ENCODE measurements at places on chromosomes 4 and X.

- no peak for DNase-seq
Measured at GRCh38 chr4:95156452-95156765, 392.4 kb downstream of the UNC5C start.

DNA sequence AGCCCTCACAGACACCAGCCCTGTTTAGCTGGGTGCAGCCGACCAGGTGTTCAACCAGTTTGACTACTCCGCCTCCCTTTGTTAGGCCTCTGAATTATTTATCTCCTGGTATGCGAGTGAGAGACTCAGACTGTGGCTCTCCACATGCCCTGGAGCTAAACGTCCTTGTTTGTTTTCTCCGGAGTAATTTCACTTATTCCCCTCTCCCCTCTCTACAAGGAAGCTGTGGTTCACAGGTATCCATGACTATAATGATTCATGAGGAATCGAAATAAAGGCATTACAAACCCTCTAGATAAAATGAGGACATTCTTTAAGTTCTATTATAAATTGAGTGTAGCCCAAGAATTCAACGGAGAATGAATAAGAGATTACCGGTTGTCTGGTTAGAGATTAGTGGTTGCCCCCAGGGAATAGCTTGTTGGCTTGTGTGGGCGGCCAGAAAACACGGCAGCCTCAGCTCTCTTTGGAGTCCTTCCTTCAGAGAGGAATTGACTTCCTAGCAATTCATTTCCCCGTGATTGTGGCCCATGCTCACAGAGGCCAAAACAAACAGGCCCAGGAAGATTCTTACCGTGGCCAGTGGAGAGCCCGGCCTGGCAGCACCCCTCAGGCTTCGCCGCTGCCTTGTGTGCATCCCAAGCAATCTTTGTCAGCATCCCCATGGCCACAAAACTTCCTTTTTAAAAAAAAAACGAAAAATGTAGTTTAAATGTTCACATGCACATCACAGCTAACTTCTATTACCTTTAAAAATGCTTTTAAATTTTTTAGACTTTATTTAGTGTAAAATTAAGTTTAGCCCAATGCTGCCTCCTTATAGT lies 60.2 kb upstream of the CBR4 start:
- DNase-seq, result peak; percentile 87

DNA sequence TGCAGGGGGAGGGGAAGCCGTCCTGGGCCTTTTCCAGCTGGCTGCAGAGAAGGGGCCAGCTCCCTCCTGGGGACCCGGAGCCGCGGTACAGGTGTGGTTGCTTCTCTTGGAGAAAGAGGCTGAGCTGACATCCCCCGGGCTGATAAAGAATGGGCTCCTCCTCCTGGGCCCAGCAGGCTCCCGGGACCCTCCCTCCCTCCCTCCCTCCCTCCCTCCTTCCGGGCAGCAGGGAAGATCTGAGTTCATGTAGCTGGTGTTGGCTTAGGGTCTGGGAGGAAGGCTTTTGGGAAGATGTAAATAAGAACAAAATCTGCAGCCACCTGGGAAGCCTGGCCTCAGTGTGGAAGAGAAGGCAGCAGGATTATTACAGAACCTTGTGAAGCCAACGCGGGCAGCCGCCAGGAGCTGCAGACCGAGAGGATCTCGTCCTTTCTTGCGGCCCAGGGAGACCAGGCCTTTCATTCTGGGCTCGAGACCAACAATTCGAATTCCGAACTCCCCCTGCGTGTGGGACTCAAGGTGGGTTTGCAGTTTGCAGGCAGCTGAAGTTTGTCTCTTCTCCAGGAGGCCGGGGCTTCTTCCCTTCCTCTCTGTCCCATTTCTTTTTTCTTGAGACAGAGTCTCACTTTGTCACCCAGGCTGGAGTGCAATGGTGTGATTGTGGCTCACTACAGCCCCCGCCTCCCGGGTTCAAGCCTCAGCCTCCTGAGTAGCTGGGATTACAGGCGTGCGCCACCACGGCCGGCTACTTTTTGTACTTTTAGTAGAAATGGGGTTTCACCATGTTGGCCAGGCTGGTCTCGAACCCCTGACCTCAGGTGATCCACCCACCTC lies at the start of gene PLCXD1:
Gene PLCXD1, plus strand, starts transcription at position 216 of the 834 bp plus-strand sequence. CDS start 2,807 bp downstream, outside the sequence.
- DNase-seq, result peak; percentile 89

DNA sequence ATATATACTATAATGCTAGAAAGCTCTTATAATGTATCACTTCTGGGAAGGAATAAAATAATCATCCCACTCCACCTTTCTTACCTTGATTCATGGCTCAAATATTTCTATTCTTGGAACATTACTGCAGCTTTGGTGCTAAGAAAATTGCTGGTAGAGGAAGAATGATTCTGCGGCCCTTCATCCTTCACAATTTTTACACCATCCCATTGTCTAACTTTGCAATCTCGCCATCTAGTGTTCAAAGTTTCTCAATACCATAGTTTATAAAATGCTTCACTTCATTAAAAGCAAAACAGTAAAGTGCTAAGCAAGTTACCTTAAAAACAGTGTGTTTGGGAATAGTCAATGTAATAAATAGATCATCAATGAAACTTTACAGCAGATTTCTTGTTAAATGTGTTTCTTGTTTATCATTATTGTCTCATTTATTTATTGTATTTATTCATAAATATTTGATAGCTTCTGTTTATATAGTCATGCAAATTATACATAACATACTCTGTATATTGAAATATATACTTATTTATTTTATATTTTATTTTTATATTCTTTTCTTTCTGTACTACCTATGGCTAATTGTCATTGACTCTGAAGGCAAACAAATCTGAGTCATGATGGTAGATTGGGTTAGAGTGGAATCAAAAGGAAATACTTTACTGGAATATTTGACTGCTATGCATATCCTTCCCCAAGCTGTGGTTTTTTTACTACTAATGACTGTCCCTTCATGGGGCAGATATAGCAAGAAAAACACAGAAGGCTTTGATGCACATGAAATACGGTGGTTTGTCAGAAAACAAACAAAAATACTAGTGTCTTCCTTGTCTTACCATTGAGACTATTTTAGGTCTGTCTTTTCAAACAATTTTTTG lies 390.7 kb downstream of the MAPK10 start:
- DNase-seq, result peak; percentile 87

GRCh38 chrX:40282946-40283660 lies 185.3 kb upstream of the BCOR start:
- peak; percentile 28 for DNase-seq
